Endothelial cell of umbilical vein (primary cell): ENCODE measurements at places on chromosomes 7 and 10.
A peak's percentile ranks its signal among the peaks of the same experiment; 100 is the strongest.

- DNase-seq = peak; percentile 26
These were observed 282.3 kb downstream of the TWIST1 start for GRCh38 chr7:18835001-18835690.

GRCh38 chr10:80484243-80484642, 30.1 kb downstream of the TSPAN14 start:
- DNase-seq = no peak

GRCh38 chr10:132806110-132806509, 20.2 kb upstream of the NKX6-2 start:
- DNase-seq = no peak

GRCh38 chr7:50920031-50920635, 137.4 kb upstream of the GRB10 start:
- no peak for DNase-seq

DNA sequence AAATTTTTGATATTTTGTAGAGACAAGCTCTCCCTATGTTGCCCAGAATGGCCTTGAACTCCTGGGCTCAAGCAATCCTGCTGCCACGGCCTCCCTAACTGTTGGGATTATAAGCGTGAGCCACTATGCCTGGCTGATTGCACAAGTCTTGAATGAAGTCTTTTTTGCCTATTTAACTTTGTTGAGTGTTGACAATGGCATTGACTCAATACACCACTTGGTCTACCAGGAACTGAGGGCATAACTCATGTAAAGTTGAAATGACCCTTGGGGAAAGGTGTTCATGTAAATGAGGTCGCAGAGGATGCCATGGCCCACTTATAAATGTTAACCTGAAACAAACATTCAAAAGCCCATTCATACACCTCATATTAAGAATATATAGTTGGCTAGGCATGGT, 7.4 kb upstream of the UCMA start:
- DNase-seq = no peak

DNA sequence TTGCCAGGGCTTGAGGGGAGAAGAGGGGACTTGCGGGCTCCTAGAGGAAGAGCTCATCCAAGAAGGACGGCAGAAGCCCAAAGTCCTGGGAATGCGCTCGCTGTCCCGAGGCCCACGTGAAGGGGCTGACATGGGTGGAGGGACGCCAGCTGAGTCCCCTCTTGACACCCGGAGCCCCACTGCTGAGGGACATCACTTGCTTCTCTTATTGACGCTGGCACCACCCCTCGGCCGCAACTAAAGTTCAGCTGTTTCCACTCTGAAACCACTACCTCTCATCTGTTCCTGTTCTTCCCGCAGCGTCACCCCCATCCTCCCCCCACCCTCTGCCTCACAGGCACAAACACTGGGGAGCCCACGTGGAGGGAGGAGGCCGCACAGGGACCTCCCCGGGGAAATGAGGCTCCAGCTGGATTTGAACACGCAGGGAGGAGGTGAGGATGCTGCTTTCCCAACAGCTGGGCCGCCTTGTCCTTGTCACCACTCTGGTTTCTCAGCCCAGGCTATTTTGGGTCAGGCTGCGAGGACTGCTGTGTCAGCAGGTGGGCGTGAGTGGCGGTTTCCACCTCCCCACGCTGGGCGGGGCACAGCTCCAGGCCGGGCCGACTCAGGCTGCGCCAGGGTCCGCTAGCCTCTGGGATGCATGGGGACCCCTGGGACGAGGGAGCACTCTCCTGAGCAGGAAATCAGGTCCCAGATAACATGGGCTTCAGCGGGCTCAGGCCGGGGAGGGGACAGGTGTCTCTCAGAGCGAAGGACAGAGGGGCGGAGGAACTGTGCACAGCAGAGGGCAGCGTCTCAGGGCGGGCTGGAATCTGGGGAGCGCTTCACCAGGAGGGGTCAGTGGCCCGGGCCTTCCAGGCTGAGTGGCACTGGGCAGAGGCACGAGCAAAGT, 156.3 kb downstream of the ZNF248 start:
- DNase-seq = no peak

DNA sequence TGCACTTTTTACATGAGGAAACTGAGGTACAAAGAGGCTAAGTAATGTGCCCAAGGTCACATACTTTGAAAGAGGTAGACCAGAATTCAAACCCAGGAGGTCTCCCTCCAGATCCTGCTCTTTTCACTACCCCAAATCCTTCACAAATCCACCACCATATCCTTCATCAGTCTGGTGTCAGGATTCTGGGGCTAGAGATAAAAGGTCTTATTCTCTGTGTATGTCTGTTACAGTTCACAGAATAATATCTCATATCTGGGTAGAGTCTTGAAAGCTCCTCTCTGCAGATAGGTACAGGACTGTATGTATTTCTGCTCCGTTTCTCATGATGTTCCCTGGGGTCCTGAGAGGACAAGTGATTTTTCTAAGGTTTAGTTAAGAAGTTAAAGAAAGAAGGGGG, 4.9 kb downstream of the PIK3CG start:
- DNase-seq = no peak

- DNase-seq = no peak
These were observed 76.2 kb upstream of the PPP2R2D start for GRCh38 chr10:131824371-131825149.

- no peak for DNase-seq
These were observed 105.5 kb downstream of the CHN2 start for GRCh38 chr7:29300026-29300480.

GRCh38 chr10:103497161-103497915, 3.8 kb downstream of the NEURL1 start:
- DNase-seq = no peak

DNA sequence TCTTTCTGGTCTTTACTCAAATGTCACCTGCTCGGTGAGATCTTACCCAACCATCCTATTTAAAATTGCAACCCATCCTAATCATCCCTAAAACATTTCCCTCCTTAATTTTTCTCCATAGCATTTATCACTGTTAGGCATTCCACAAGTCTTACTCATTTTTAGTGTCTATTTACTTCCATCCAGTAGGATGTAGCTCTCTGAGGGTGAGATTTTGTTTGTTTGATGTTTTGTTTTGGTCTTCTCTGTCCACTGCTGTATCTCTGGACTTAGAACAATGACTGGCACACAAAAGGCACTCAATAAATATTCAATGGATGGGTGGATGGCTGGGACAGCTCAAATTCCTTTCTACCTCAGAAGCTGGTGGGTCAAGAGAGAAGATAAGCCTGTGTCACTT, 15.8 kb upstream of the DUSP5 start:
- no peak for DNase-seq

DNA sequence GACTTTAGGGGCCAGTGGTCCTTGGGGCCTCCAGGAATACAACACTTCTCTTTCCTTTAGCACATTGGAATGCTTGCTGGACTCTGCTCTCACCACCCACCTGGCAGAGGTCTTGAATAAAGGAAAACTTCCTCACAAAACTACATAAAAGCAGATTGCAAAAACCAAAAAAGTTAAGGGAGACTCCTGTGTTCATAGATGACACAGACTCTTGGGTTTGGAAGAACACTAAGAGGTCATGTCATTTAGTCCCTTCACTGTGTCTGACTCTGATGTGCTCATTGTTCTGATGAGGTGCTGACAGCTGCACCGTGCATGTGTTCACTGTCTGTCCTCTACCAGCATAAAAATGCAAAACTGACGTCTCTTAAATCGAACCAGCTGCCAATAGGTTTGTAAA, 11.4 kb downstream of the BLNK start:
- DNase-seq = no peak

- DNase-seq = no peak
These were observed 11.1 kb downstream of the DPY19L1 start for GRCh38 chr7:35026150-35026549.

DNA sequence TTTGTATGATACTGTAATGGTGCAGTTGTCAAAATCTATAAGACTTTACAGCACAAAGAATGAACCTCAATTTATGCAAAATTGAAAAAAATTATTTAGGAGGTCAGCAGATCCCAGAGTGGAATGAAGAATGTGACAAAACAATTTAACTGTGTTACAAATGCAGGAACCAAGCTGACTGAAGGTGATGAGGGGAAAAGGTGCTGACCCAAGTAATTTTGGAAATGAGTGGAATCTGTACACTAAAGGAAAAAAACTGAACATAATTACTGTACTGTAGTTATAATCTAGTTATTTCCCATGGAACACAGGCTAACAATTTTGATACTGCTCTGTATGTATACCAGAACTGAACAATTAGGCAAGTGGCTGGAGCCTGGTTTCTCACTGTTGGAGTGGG, 31.2 kb upstream of the ZCCHC24 start:
- no peak for DNase-seq

DNA sequence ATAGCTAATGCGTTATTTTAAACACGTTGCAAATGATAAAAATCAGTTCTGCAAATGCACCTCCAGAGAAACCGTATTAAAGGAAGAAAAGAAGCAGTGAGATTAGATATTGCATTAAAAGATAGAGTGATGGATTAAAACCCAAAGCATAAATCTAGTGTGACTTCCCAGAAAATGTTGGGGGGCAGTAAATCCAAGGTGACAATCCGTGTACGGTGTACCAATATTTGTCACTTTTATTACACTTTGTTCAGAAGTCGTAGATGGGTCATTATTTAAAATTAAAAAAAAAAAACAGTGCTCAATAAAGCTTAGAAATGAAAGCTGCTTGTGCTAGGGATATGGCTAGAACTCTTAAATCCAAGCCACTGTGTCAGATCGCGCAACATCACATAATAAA, 106.4 kb downstream of the TMEM130 start:
- DNase-seq = no peak

- peak; percentile 28 for DNase-seq
These were observed 33.8 kb upstream of the TRIM8 start for GRCh38 chr10:102610441-102610887.

- no peak for DNase-seq
These were observed 30.9 kb downstream of the TRIM8 start for GRCh38 chr10:102675011-102675665.

DNA sequence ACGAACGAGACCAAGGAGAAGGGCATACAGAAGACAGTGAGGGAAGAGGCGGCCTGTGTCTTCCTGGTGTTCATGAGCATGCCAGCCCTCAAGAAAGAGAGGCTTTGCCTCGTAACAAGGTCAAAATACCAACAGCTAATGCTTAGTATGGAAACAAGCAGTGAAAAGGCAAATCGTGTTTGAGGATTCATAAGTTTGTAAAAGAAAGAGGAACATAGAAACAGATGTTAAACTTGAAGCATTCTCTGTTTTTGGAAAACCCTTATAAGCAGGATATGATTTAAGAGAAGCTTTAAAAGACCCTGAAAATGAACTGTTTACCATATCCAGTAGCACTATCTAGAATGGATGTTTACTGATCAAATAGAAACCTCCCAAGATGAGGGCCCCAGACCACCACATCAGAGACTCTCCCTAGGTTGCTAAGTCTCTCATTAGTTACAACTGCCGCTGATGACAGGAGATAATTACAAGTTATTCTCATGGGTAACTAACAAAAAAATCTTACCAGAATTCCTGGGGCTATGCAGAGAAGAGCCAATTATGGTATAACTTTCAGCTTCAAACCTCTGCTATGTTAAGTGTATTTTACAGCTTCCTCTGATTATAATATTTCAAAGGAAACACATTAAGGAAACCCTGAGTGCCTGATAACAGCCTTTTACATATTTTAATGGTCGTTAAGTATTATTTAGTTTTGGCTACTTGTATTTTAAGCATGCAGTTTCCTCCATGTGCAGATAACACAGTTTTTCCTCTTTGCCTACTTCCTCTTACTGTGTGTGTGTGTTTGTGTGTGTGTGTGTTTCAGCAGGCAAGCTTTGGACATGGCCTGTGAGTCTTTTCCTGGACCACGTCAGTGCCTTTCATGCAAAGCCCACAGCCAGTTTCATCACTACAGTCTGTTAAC, 17.9 kb downstream of the JCAD start:
- DNase-seq = peak; percentile 96

DNA sequence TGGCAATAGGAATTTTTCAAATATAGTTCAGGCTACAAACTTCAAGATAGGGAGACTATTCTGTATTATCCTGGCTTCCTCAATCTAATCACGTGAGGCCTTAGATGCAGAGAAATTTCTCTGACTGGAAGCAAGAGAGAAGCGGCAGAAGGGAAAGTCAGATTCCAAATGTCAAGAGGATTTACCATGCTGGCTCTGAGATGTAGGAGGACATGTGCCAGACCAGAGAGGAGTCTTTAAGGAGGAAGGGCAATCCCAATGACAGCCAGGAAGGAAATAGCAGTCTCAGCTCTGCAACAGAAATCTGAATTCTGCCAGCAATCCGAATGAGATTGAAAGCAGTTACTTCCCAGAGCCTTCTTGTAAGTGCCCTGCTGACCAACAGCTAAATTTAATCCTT, 57.4 kb downstream of the NUTM2E start:
- DNase-seq = no peak

GRCh38 chr10:1216574-1217236, 160.5 kb downstream of the WDR37 start:
- no peak for DNase-seq

- no peak for DNase-seq
These were observed 74.8 kb downstream of the HIPK2 start for GRCh38 chr7:139702811-139703486.

DNA sequence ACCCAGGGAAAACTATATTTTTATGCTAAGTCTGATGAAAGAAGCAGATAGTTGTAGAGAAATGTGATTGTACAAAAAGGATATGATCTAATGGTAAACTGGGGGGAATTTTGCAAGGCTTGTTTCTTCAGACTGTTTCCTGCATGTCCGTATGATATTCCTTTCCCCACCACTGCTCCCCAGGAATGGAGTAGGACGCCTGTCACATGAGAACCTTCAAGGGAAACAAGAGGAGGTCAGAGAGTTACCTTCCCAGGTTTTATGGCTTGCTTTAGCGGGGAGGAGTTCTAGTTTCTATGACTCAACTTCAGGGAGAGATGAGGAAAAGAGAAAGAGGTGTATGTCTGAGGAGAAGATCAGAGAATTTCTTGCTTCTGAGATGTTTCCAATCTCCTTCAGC, 16.4 kb upstream of the ITPRID1 start:
- DNase-seq = no peak

GRCh38 chr10:13296476-13296875, 3.4 kb downstream of the PHYH start:
- DNase-seq = no peak

- DNase-seq = no peak
These were observed 30.2 kb downstream of the ADRA2A start for GRCh38 chr10:111107023-111107422.

DNA sequence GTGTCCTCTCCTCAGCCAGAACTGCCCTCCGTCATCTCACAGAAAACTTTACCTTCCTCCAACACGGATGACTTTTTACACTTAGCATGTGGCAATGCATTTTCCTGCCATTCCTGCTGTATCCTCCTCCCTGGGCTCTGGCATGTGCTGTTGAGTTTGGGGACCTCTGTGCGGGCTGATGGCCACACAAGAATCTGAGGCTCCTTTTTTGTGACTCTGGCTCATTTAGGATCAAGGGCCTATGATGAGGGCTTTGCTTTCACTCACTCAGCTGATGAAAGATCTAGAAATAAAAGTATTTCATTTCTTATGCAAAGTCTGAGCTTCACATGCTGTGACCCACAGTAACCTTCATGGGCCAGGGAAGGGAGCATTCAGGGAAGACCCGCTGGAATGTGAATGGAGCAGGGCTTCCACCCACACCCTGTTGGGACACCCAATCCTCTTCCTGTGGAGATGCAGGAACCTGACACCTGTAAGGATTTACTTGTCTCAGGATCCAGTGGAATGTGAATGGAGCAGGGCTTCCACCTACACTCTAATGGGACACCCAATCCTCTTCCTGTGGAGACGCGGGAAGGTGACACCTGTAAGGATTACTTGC, 500.3 kb upstream of the MKI67 start:
- no peak for DNase-seq

GRCh38 chr10:114823077-114823463, 1.5 kb downstream of the FHIP2A start:
- no peak for DNase-seq
